Left colon (tissue), 2 donors: ENCODE measurements at places on chromosomes 13 and 19.
A peak's percentile ranks its signal among the peaks of the same experiment; 100 is the strongest.

DNA sequence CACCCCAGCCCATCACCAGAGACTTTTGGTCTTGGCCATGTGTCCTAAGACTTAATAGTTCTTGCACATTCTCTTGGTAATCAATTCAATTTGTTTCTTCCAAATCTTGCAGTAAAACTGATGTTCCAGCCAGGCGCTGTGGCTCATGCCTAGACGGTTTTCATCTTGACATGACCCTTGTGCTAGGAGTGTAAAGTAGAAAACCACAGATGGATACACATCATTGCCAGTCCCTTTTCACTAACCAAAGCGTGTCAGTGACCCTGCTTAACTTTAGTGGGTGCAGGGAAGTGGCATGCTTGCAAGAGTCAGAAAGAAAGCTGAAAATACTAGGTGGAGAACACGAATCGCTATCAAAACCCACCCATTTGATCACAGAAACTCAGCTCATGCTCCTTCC is 18.0 kb upstream of the CD70 start:
- DNase-seq: no peak

DNA sequence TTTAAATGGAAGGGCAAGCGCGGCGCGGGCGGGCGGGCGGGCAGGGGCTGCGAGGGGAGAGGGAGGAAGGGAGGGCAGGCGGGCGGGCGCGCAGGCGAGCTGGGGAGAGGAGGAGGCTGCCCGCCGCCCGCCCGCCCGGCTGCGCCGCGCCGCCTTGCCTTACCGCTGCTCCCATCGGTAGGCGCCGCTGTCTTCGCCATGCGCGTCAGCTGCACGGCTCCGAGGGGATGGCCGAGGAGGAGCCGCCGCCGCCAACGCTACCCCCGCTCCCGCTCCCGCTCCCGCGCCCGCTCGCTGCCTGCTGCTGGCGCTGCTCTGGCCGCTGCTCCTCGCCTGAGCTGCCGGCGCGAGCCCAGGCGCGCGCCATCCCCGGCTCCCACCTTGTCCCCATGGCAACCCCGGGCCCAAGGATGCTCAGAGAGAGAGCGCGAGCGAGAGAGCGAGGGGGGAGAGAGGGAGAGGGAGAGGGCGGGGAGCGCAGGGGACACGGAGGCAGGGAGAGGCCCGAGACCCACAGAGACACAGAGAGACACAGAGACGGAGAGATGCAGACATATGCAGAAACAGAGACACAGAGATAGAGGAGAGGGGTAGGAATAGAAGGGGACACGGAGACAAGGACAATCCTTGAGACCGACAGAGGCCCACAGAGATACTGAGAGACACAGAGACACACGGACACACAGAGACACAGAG is 40.3 kb downstream of the DEDD2 start:
- DNase-seq: peak; percentile 79

GRCh38 chr13:109055850-109056249 is 426.4 kb downstream of the MYO16 start:
- no peak for DNase-seq

DNA sequence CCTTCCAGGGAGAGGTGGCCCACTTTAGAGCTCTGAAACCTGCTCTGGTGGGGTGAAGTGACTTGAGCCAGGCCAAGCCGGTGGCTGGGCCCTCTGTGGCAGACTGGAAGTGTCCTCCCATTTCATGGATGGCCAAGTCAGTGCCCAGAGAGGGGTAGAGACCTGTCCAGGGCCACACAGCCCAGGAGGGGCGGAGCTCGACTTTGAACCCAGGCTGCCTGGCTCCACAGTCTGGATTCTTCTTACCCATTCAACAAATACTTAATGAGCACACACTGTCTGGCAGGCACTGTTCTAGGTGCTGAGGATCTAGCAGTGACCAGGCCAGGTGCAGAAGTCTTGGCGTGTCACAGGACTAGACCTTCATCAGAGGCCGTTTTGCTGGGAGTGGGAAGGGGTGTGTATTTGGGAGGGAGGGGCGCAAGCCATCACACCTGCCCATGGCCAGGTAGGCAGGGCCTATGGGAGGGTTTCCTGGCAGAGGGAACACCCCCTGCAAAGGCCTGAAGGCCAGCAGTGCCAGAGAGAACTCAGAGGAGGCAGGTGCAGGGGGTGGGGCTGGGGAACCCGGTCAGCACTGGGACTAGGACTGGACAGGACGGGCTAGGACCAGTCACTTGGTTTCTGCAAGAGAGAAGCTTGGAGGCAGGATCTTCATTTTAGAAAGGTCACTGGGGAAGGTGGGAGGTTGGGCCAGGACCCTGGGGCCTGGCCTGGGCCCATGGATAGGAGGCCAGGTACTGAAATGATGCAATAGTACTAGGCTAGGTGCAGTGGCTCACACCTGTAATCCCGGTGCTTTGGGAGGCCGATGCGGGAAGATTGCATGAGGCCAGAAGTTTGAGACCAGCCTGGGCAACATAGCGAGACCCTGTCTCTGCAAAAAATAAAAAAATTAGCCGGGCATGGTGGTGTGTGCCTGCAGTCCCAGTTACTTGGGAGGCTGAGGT is 31.8 kb downstream of the DNM2 start:
- peak; percentile 81 for DNase-seq

DNA sequence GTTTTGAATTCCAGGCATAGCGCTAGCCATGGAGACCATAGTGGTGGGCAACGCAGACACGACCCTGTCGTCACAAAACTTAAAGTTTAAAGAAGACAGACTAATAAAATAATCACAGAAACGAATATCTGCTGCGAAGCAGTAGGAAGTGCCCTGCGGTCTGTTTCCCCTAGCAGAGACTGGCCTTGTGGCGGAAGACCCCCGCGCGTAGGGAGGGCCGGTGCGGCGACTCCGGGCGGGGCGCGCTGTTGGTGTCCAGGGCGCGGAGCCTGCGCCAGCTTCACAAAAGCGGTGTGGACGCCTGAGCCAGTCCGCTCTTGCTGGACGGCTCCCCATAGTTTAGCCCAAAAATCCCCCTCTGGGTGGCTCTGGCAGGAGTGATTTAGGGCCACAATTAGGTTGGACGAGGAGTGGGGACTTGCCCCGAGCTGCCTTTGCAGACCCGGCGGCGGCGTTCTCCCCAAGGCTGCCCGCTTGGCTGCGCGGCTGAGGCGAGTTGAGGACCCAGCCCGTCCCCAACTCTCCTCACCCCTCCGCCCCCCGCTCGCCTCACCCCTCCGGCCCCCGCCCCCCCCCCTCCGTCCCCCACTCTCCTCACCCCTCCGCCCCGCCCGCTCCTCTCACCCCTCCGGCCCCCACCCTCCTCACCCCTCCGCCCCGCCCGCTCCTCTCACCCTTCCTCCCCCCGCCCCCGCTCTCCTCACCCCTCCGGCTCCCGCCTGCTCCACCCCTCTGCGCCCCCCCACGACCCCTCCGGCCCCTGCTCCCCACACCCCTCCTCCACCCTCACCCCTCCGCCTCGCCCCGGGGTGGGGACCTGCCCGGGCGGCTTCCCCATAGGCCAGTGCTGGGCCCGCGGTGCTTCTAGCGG is 14.2 kb upstream of the LATS2 start:
- peak; percentile 22 for DNase-seq

- no peak for DNase-seq
These were observed 10.5 kb downstream of the PEAK3 start for GRCh38 chr19:2271234-2272103.

- no peak for DNase-seq
These were observed 39.9 kb downstream of the SYDE1 start for GRCh38 chr19:15147090-15147489.

- DNase-seq: no peak
These were observed 55.9 kb upstream of the LATS2 start for GRCh38 chr13:21117104-21117809.

DNA sequence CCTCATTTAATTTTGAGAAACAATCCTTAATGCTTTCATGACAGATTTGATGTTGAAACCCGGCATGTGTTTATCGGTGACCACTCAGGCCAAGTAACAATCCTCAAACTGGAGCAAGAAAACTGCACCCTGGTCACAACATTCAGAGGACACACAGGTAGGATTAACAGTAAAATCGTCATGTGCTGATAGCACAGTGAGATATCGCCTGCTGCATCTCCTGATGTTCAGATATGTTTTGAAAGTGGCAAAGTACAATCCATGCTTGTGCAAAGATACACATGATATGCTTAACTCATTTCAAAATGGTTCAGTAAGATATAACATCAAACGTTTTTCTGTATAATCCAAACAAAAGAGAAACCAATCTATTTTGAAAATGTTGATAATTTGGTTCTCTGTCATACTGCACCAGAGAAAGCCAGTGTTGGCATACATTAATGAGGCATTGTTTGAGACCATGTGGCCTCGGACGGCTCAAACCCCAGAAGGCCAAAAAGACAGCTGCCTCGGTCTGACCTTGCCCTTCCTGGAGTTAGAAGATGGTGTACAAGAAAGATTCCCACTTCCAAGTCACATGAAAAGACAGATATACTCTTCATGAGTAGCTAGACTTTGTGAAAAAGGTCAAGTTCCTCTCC is 76.2 kb downstream of the DHRS12 start:
- no peak for DNase-seq

- peak; percentile 89 for DNase-seq
These were observed 141.7 kb upstream of the SERP2 start for GRCh38 chr13:44231786-44232516.

DNA sequence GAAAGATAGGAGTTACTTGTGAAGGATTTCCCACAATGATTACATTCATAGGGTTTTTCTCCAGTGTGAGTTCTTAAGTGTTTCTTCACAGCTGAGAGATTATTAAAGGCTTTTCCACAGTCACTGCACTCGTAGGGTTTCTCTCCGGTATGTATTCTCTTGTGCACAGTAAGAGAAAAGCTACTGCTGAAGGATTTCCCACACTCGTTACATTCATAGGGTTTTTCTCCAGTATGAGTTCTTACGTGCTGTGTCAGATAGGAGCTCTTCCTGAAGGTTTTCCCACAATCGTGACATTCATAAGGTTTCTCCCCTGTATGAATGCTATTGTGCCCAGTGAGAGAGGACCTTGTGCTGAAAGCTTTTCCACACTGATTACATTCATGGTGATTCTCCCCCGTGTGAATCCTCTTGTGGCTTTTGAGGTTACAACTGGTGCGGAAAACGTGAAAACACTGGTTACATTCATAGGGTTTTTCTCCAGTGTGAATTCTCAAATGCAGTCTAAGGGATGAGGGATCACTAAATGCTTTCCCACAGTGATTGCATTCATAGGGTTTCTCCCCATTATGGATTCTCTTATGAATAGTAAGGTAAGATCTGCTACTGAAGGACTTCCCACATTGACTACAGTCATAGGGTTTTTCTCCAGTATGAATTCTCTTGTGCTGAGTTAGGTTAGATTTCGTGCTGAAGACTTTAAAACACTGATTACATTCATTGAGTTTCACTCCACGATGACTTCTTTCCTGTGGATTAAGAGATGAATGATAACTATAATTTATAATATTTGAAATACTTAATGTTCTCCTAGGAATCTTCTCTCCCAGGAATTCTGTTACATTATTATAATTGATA is 20.6 kb downstream of the ZNF558 start:
- DNase-seq: no peak

DNA sequence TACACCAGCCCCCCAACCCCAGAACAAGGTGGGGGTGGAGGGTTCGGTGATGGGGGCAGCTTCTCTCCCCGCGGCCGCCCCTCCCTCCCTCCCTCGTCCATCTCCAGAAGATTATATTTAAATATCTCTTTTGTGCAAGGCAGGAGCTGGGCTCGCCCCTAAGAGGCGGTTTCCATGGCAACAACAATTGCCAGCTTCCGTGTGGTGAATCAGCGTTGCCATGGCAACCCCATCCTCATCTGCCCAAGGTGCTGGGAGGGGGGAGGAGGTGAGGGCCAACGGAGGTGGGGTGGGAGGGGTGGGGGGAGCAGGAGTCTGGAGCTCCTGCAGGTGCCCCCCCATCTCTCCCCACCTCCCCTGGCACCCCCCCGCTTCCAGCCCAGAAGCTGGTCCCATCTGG is 46.4 kb downstream of the CELF5 start:
- no peak for DNase-seq

GRCh38 chr13:41461527-41462139 is 4.3 kb downstream of the RGCC start:
- DNase-seq: no peak

DNA sequence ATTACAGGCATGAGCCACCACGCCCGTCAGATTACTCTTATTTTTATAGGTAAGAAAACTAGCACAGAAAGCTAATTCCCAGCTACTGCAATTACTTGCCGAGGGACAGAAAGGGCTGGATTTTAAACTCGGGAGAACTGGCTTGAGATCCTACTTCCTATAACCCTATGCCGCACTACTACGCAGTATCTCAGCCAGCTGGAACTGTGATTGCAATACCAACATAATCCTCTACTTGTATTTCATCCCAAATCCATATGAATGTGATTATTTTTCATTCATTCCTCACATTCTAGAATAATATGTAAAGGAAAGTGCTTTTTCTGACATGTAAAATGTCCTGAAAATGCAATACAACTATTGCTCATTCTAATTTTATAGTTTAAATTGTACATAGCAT is 773.8 kb upstream of the GPC6 start:
- DNase-seq: no peak

DNA sequence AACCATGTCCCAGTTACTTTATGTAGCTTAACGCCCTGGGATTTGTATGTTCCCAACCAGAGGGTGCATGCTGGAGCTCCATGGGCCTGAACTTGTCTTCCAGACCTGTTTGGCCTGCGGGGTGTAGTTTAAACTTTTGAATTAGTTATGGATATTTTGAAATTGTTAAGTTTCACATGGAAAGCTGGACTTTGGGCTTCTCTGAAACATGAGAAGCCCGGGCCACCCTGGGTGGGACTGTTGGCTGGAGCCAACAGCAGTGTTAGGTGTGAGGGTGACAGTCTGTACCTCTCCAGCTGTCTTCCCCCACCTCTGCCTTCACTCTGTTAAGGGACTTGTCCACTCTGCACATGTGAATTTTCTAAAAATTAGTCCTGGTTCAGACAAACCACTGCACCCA is 1.6 kb downstream of the UBE2L5 start:
- DNase-seq: no peak

DNA sequence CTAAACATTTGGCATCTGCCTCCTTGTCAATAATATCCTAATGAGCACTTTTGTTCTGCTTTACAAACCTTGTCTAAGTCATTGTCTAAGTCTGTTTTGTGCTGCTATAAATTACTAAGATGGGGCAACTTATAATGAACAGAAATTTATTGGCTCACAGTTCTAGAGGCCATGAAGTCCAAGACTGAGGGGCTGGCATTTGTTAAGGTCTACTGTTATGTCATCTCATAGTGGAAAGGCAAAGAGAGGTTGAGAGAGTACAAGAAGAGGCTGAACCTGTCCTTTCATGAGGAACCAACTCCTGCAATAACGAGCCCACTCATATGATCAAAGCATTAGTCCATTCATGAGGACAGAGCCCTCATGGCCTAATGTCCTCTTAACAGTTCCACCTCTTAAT is 72.7 kb upstream of the KLF12 start:
- no peak for DNase-seq
